Glutamatergic neuron (in vitro differentiated cells): ENCODE measurements at places on chromosomes 11 and 22. TPM values are rescaled to one million over a fixed set of nuclear protein-coding genes. Genes with fewer than 3 reads are reported as not detected.

DNA sequence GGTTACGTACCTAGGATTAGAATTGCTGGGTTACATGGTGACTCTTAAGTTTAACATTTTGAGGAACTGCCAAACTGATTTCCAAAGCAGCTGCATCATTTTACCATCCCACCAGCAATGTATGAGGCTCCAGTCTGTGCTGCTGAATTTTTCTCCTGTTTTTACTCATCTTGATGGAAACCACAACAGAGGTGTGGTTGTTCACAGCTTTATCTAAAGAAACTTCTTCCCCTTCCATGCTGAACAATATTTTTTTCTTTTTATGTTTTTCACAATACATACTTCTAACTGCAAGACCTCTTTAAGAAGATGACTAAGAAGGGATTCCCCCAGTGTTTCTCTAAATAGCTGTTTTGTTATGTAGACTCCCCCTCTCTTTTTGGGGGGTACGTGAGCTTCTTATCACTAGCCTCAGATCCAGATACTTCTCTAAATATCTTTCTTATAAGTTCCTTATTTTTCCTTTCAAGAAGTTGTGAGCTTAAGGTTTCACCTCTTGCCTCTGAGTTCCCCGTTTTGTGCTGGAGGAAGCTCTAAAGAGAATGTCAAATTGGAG, 24.0 kb downstream of the TCP11L1 start:
- no peak for DNase-seq

- no peak for DNase-seq
These were observed 23.9 kb upstream of the TAB1 start for GRCh38 chr22:39375646-39376045.

DNA sequence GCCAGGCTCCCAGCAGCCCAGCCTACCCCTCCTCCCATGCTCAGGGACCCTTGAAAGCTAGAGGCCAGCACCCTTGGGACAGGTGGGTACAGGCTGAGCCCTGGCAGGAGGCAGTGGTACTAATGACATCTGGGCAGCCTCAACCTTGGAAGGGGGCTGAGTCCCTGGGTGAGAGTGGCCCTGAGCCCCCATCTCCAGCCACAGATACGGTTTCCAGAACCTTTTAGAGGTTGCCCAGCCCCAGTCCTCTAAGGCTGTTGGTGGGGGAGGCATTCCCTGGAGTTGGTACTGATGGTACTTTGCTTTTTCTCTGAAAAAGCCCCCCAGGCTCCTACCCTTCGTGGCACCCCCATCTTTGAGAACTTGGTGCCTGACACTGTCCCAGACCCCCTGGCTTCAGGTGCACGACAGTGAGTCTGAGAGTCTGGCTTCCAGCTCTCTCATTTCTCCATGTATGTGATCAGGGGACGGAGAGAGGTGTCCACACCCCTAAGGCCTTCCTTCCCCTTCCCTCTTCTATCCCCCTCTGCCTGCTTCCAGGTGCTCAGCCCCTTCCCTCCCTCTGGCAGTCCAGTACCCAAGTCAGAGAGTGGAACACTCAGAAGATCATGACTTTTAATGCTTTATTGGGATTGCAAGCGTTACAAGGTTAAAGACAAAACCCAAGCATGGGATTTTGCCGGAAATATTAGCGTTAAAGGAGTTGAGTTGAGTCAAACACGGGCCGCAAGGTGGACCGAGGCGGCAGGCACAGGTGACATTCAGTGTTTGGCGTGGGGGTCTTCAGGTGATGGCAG, 10.5 kb downstream of the IGF2 start:
- no peak for DNase-seq

DNA sequence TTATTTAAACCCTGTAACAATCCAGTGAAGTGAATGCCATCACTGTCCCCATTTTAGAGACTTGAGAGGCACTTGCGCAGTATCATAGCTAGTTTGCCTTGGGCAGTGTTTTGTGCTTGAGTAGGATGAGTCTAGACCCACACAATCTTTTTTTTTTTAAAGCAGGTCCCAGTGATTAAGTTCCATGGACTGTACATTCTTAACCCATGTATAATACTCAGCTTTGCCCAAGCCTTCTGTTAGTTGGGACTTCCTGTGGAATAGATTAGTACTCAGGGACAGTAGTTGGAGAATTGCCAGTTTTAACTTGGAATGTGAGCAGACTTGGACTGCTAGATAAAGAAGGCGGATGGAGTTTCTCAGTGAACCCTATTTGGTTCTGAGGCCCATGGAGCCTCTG, 108.6 kb upstream of the RASSF10 start:
- DNase-seq, result no peak

GRCh38 chr11:110373051-110373702, 56.6 kb upstream of the FDX1 start:
- no peak for DNase-seq

DNA sequence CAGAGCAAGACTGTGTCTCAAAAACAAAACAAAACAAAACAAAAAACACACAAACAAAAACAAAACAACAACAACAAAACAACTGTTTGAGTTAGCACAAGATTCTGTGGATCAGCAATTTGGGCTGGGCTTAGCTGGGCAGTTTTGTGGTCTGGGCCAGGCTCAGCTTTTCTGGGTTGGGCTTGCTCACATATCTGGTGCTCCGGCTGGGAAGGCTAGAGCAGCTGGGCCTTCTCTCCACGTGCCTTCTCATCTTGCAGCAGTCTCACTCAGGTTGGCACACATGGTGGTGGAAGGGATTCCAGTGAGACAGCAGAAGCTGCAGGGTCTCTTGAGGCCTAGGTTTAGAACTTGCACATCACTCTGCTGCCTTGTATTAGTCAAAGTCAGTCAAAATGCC, 35.7 kb downstream of the EIF3F start:
- no peak for DNase-seq

DNA sequence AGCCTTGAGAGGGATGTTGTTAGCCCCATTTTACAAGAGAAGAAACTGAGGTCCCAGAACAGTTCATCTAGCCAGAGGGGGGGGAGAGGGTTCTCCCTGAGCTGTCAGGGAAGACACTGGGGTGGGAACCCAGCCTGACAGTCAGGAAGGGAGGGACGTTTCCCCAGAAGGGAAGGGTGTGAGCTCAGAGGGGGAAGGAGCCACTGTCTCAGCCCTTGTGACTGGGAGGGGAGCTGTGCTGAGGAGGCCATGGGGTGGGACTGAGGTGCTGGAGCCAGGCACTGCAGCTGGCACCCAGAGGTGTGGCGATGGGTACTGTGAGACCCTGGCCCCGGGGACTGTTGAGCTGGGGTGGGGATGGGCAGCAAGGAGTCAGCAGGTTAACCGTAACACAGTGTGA, 35.7 kb downstream of the DAGLA start:
- no peak for DNase-seq

DNA sequence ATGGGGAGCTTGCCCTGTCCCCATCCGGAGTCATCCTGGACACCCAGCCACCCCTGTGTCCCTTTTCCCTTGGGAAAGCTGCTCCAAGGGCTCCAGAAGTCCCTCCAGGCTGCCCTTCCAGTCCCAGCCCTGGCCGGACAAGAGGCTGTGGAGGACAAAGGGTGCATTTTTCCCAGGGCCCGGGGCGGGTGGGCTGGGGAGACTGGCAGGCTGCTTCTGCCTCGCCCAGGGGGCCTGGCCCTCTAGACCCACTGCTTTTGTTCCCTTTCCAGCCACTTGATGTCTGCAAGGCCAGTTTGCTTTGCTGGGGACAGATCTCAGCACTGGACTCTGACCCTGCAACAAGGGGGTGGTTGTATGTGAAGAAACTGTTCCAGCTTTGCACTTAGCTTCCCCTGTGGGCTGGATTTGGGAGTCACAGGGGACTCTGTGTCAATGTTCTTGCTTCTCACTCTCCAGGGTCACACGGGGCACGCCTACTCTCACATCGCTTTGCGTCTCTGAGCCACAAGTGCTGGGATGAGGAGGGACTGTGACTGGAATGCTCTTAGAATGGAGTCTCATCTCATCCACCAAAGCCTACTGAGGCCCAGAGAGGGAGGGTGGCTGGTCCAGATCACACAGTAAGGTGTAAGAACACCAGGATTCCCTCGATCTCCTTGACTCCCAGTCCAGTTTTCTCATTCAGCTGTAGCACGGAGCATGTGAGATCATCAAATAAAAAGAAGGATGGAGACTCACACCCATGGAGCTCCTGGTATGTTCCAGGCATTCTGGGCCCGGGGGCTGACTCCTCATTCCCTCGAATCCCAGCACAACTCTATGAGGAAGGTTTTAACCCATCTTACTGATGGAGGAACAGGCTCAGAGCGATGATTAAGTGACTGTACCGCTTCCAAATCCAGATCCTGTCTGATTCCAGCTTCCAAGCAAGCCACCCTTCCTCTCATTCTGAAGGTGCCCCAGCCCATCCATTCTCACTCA, 59.9 kb downstream of the FBXO7 start:
- DNase-seq, result no peak

The CCDC89 gene
- not detected for total RNA-seq

The NAALADL1 gene
- total RNA-seq, result 1.6 TPM

The MS4A6A gene
- total RNA-seq, result not detected

The ANGPTL5 gene
- not detected for total RNA-seq

The IGSF9B gene
- total RNA-seq, result 209 TPM
